Activated CD4-positive, alpha-beta memory T cell treated with anti-CD3 and anti-CD28 coated beads for 36 hours (primary cell): ENCODE measurements at places on chromosomes 5 and 9. TPM values are rescaled to one million over a fixed set of nuclear protein-coding genes. Genes with fewer than 3 reads are reported as not detected.

Gene EPB41L4A
- total RNA-seq: 1.5 TPM

Gene SPAG8
- total RNA-seq: 1.1 TPM

Gene ITGA1
- 0.62 TPM for total RNA-seq

Gene GARIN3
- total RNA-seq: 1.3 TPM

Gene FBP2
- total RNA-seq: not detected

Gene RASEF
- not detected for total RNA-seq

Gene SLC35A4
- total RNA-seq: 68.7 TPM

Gene ZNF658
- total RNA-seq: 2.5 TPM
